ENCODE measurements at places on chromosomes 13 and 19.
A peak's percentile ranks its signal among the peaks of the same experiment; 100 is the strongest.

- DNase-seq, result no peak
These were observed 4.8 kb upstream of the FBXL3 start for GRCh38 chr13:77031656-77032243.

DNA sequence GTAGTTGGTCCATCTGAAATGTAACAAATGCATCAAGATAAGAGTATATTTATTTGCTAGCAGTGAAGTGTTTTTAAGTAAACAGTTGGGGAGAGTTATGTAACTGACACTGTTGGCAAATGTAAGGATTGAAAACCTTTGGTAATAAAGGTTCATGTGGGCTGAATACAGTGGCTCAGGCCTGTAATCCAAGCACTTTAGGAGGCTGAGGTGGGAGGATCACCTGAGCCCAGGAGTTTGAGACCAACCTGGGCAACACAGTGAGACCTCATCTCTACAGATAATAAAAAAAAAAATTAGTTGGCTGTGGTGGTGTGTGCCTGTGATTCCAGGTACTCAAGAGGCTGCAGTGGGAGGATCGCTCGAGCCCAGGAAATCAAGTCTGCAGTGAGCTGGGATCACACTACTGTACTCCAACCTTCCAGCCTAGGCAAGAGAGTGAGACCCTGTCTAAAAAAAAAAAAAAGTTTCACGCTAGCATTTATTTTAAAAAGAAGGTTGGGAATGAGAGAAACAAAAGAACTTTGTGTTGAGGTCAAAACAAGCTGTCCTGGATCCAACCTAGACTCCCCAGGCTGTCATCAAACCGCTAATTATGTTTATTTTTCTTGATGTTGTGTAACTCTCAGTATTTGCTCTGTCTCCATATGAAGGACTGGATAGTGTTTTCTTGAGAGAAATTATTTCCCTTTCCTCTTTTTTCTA, 20.7 kb downstream of the SETDB2 start:
- DNase-seq, result peak; percentile 66

DNA sequence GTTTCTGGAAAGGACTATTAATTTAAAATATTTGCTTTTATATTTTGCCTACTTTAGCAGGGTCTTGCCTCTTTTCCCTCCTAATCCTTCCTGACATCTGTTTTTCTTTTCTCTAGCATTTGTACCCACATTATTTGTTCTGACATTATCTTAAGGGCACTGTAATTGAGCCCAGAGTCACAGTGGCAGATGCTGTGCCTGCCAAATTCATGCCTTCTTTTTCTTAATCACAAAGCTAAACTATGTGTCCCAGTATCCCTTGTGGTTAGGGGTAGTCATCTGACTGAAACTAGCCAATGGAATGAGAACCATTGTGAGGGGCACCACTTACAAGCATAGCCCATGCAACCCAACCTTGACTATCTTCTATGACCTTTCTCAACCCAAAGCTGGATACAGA, 562.9 kb downstream of the MYO16 start:
- DNase-seq, result no peak

DNA sequence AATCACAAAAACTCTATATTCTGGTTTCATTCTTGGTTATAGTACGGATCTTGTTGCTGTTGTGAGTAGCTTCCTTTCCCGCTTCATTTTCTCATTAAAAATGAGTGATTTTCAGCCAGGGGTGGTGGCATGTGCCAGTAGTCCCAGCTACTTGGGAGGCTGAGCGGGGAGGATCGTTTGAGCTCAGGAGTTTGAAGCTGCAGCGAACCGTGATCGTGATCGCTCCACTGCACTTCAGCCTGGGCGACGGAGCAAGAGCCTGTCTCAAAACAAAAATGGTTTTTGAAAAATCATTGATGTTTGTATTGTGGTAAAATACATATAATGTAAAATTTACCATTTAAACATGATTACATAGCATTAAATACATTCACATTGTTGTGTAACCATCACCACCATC, 71.6 kb upstream of the TM9SF2 start:
- DNase-seq, result no peak

DNA sequence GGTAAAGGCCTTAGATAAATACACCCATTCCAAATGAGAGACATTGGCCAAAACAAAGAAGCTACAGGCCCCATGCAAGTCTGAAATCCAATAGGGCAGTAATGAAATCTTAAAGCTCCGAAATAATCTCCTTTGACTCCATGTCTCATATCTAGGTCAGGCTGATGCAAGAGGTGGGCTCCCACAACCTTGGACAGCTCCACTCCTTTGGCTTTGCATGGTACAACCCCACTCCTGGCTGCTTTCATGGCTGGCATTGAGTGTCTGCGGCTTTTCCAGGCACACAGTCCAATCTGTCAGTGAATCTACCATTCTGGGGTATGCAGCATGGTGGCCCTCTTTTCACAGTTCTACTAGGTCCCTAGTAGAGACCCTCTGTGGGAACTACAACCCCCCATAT, 762.5 kb downstream of the LIG4 start:
- no peak for DNase-seq

GRCh38 chr19:49427855-49428546, 2.8 kb downstream of the GFY start:
- no peak for DNase-seq

DNA sequence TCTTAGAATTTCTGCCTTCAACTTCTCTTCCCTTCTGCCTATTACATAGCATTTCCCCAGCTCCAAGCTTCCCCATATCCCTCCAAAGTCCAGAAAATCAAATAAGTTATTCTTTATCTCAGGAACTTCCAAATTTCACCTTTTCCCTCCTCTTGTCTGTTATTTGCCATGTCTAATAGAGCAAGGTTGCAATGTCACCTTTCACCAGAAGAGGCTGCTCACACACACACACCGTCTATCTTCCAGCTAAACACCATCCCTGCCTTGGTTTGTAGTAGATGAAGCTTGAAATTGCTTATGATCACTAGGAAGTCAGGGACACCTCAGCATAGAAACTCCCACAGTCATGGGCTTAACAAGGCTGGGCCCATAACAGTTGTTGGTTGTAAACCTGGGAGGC, 48.4 kb downstream of the ZNRF4 start:
- no peak for DNase-seq

- DNase-seq, result no peak
These were observed 103.7 kb upstream of the VSTM2B start for GRCh38 chr19:29422047-29422446.

- DNase-seq, result no peak
These were observed 26.6 kb upstream of the SLC35E1 start for GRCh38 chr19:16598848-16599247.

GRCh38 chr13:95471960-95472359, 80.6 kb upstream of the CLDN10 start:
- DNase-seq, result no peak

GRCh38 chr19:3324405-3324856, 42.0 kb upstream of the NFIC start:
- no peak for DNase-seq

- DNase-seq, result no peak
These were observed 967 bp downstream of the REXO1 start for GRCh38 chr19:1847348-1847683.

DNA sequence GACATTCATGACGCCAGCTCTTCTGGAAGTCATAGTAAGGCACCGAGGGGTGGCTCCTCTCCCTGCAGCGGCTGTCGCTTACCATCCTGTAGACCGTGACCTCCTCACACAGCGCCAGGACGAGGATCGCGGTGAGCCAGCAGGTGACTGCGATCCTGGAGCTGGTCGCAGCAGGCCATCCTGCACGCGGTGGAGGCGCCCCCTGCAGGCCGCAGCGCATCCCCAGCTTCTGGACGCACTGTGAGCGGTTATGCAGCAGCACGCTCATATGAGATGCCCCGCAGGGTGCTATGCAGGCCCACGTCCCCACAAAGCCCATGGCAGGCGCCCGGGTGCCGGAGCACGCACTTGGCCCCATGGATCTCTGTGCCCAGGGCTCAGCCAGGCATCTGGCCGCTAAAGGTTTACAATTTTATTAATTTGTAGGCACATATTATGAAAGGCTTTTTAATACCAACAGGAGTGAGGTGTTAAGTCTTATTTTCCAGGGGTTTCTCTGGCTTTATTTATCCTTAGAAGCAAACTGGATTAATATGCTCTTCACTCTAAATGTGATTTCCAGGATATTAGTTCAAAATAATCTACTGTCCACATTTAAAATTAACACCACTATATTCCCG, 35.6 kb upstream of the PSPC1 start:
- no peak for DNase-seq
